ENCODE measurements at places on chromosomes 3 and 15.

- H3K4me3 ChIP-seq, result no peak overlapping the region
- no peaks in the 10 kb centered on the region for H3K36me3 ChIP-seq
- peaks cover 26% of the 10 kb centered on the region for H3K27me3 ChIP-seq
- no peak for DNase-seq
- no peak overlapping the region for H3K27ac ChIP-seq
Measured at GRCh38 chr3:170506556-170506955, 79.3 kb downstream of the SLC7A14 start.

GRCh38 chr3:128714887-128715491, 11.0 kb upstream of the RAB7A start:
- peaks cover 25% of the 10 kb centered on the region for H3K4me1 ChIP-seq
- H3K36me3 ChIP-seq, result no peaks in the 10 kb centered on the region
- peak; percentile 19 for DNase-seq
- H3K27ac ChIP-seq, result no peak overlapping the region

DNA sequence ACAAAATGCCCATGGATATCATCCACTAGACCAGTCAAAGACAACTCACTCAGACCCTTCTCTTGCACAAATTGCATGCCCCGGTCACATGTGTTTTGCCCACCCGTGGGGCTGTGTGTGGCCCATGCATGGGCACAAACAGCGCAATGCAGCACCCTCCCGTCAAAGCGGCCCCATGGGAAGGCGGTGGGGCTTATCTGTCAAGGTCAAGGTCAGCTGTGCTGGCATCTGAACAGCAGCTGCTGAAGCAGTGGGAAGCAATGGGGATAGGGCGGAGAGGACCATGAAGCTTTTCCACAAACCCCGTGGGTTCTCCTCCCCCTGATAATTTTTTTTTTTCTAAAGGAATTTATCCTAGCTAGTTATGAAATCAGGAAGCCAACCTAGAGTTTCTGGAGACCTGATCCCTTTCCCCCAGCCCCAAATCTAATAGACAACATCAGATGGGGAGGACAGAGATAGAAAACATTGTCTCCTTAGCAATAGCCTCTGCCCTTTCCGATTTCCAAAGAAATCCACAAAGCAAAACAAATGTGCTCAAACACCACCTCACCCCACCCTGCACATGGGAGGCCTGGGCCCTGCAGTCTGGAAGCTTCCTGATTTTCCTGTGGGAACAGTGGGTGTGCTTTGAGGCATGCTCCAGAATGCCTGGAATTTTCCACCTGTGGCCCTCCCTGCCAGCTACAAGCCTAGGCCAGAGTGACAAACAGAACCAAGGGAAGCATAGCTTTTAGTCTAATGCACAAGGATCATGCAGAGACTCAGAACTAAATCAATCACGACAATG, 84.4 kb downstream of the BDH1 start:
- peaks cover 55% of the 10 kb centered on the region for H3K27me3 ChIP-seq
- no peak overlapping the region for H3K4me3 ChIP-seq
- no peak for DNase-seq
- H3K36me3 ChIP-seq, result no peaks in the 10 kb centered on the region
- H3K4me1 ChIP-seq, result peaks cover 11% of the 10 kb centered on the region

DNA sequence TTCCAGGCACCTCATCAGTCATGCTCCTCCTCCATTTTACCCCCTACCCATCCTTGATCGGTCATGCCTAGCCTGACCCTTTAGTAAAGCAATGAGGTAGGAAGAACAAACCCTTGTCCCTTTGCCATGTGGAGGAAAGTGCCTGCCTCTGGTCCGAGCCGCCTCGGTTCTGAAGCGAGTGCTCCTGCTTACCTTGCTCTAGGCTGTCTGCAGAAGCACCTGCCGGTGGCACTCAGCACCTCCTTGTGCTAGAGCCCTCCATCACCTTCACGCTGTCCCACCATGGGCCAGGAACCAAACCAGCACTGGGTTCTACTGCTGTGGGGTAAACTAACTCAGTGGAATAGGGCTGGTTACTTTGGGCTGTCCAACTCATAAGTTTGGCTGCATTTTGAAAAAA, 52.6 kb downstream of the CAPN3 start:
- no peak overlapping the region for H3K4me3 ChIP-seq
- H3K36me3 ChIP-seq, result peaks cover 2% of the 10 kb centered on the region
- no peaks in the 10 kb centered on the region for H3K27me3 ChIP-seq
- no peak overlapping the region for H3K27ac ChIP-seq
- no peaks in the 10 kb centered on the region for H3K4me1 ChIP-seq

DNA sequence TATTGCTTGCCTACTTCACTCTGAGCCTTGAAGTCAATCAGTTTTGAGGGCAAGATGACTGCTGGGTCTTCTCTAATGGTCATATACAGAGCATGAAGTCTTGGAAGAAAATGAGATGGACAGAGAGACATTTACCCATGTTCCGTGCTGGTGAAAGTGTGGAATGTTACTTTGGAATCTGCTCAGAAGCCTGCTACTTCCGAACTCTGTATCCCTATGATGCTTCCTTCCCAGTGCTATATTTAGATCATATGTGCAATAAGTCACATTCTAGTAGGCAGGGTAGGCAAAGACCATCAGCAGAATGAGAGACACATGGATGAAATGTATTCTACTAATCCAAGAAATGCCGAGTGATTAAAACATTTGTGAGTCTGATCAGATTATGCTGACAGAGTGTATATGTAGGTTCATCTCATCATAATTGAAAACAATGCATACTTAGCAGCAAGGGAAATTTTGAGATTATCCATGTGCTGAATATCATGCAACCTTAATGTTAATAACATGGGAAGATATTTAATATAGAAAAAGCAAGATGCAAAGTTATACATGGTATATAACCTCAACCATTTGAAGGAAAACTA, 60.5 kb downstream of the RAB7A start:
- H3K27me3 ChIP-seq, result no peaks in the 10 kb centered on the region
- H3K36me3 ChIP-seq, result no peaks in the 10 kb centered on the region
- peak overlapping the region; percentile 97 for H3K27ac ChIP-seq
- H3K4me1 ChIP-seq, result peaks cover 97% of the 10 kb centered on the region
- DNase-seq, result no peak

- H3K27ac ChIP-seq, result peak overlapping the region; percentile 52
- peaks cover 3% of the 10 kb centered on the region for H3K27me3 ChIP-seq
Measured at GRCh38 chr3:60551455-60552209, 699.6 kb downstream of the FHIT start.

GRCh38 chr3:186705882-186706780, 11.0 kb upstream of the KNG1 start:
- peaks cover 11% of the 10 kb centered on the region for H3K4me1 ChIP-seq
- peaks cover 68% of the 10 kb centered on the region for H3K27me3 ChIP-seq
- DNase-seq, result peak; percentile 74
- no peaks in the 10 kb centered on the region for H3K36me3 ChIP-seq
- no peak overlapping the region for H3K27ac ChIP-seq

DNA sequence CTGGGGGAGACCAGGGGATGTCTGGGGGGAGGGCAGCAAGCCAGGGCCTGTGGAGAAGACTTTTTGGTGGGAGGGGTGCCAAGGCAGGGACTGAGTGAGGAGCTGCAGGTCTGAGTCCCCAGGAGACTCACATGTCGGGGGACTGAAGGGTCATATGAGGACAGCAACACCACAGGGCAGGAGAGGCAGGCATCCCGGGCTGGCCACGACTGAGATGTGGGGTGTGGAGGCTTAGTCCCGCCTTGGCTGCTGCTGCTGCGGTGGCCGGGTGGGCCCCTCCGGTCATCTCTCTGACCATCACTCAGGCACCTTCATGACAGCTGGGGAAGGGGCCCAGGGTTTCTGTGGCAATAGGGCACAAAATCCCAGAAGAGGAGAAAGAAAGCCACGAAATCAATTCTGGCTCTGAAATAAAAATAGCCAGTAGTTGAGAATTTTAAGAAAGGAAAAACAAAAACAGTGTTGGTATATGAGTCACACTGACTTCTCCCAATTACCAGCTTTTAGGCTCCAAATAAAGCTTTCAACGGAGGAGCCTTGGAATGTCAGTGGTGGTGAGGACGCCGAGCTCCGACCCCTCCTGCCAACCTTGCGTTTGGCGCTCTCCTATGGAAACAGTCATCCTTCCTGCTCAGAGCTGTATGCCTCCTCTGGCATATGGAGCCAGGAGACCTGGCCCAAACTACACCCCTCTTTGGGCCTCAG, 52.9 kb upstream of the ITGA11 start:
- DNase-seq, result no peak
- no peak overlapping the region for H3K27ac ChIP-seq
- no peaks in the 10 kb centered on the region for H3K4me1 ChIP-seq

- no peak overlapping the region for H3K27ac ChIP-seq
- peaks cover 9% of the 10 kb centered on the region for H3K4me1 ChIP-seq
- H3K4me3 ChIP-seq, result no peak overlapping the region
- H3K36me3 ChIP-seq, result no peaks in the 10 kb centered on the region
Measured at GRCh38 chr3:114452256-114452655, 158.4 kb downstream of the TIGIT start.

DNA sequence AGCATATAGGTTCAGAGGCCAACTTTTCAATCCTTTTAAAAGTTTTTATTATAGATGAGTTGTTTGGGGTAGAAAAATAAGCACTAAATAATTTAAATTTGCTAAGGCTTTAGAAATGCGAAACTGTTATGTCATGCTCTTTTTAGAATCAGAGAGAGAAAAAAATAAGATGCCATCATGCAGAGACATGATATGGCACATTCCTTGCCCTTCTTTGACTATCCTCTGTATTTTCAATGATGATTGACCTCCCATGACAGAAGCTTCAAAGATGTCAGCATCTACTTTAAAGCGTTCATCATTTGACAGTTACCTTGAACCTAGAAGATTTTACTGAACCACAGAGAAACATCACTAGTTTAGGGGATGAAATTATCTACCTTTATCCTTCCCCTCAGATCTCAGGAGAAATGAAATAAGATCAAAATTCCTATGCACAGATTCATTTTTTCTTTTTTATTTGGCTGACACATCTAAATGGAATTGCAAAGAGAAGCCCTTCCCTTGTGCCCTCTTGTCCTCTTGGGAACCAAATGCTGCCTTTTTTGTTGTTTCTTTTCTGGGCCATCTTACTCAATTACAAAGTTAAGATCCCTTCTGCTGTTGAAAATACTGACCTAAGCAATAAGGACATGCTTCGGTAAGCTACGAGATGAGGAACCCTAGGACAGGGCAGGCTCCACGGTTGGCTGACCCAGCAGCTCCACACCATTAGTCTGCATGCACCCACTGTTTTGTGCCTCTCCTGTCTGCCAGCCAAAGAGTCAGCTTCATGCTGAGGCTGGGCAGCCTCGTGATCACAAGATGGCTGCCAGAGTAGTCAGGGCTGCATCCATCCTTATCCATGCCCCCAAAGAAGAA, 289.7 kb upstream of the TPM1 start:
- H3K36me3 ChIP-seq, result no peaks in the 10 kb centered on the region
- peaks cover 5% of the 10 kb centered on the region for H3K4me1 ChIP-seq
- H3K27me3 ChIP-seq, result no peaks in the 10 kb centered on the region

DNA sequence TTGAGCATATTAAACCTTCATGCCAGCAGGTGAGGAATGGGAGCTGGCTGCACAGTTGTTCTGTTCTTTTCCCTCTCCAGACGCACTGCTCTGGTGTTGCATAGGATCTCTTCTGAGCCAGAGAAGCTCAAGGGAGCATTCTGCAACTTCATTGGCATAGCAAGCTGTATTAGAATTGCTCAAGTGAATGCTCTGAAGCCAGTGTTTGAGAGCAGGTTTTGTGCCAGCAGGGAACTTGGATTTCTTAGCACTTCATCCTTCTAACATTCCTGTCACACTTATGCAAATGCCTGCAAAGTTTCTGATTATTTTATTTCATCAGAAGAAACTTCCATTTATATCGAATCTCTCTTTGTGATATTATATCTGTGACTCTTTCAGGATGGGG, 366.6 kb downstream of the AGBL1 start:
- H3K4me1 ChIP-seq, result no peaks in the 10 kb centered on the region
- no peak for DNase-seq
- H3K27me3 ChIP-seq, result peaks cover 9% of the 10 kb centered on the region

- no peak overlapping the region for H3K4me3 ChIP-seq
- H3K4me1 ChIP-seq, result no peaks in the 10 kb centered on the region
- DNase-seq, result no peak
- H3K36me3 ChIP-seq, result peaks cover 2% of the 10 kb centered on the region
- no peak overlapping the region for H3K27ac ChIP-seq
Measured at GRCh38 chr3:99484871-99485270, 153.5 kb upstream of the COL8A1 start.

DNA sequence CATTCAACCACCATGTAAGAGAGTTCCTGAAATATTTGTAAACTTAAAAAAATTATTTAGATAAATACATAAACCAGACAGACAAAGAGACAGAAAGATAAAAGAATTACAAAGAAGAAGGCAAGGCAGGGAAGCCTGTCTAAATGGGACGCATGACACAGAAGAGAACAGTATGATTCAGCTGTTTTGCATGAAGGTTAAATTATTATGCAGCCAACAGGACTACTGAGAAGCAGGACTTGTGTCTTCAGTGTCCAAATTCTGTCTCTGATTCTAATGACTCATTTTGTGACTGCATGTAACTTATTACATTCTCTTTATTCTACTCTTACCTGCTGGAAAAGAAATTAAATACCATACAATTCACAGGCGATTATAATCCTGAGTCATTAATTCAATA, 340.4 kb upstream of the KCNMB2 start:
- no peak overlapping the region for H3K4me3 ChIP-seq
- no peaks in the 10 kb centered on the region for H3K27me3 ChIP-seq
- DNase-seq, result no peak
- no peaks in the 10 kb centered on the region for H3K36me3 ChIP-seq
- no peak overlapping the region for H3K27ac ChIP-seq
- no peaks in the 10 kb centered on the region for H3K4me1 ChIP-seq

GRCh38 chr3:15199493-15200105, 6.4 kb upstream of the CAPN7 start:
- H3K27me3 ChIP-seq, result no peaks in the 10 kb centered on the region
- DNase-seq, result peak; percentile 21
- H3K36me3 ChIP-seq, result no peaks in the 10 kb centered on the region
- peak overlapping the region; percentile 25 for H3K27ac ChIP-seq

DNA sequence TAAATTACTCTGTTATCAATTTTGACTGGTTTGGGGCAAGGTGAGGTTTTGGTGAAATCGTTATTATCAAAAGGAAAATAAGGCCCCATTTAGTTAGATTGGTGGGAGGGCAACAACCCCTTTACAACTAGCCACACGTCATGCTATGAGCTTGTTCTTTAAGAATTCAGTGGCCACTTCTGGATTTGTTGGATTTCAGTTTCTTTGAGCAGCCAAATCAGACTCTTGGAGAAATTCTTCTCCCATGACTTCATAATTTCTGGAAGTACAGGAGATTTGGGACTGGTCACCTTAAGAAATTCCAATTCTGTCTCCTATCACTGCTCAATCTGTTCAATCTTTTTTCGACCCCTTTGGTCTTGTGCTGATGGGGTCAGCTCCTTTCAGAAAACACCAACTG, 14.8 kb upstream of the WNT5A start:
- H3K4me3 ChIP-seq, result no peak overlapping the region
- no peaks in the 10 kb centered on the region for H3K4me1 ChIP-seq
- H3K27me3 ChIP-seq, result no peaks in the 10 kb centered on the region
- no peaks in the 10 kb centered on the region for H3K36me3 ChIP-seq

GRCh38 chr3:9806688-9807589, 3.1 kb upstream of the TTLL3 start:
- H3K36me3 ChIP-seq, result peaks cover 35% of the 10 kb centered on the region
- DNase-seq, result no peak
- peak overlapping the region; percentile 8 for H3K27ac ChIP-seq
- peaks cover 43% of the 10 kb centered on the region for H3K4me1 ChIP-seq
- no peak overlapping the region for H3K4me3 ChIP-seq
